ENCODE measurements at places on chromosomes 6 and 20. TPM values are rescaled to one million over a fixed set of nuclear protein-coding genes. Genes with fewer than 3 reads are reported as not detected.
A peak's percentile ranks its signal among the peaks of the same experiment; 100 is the strongest.

DNA sequence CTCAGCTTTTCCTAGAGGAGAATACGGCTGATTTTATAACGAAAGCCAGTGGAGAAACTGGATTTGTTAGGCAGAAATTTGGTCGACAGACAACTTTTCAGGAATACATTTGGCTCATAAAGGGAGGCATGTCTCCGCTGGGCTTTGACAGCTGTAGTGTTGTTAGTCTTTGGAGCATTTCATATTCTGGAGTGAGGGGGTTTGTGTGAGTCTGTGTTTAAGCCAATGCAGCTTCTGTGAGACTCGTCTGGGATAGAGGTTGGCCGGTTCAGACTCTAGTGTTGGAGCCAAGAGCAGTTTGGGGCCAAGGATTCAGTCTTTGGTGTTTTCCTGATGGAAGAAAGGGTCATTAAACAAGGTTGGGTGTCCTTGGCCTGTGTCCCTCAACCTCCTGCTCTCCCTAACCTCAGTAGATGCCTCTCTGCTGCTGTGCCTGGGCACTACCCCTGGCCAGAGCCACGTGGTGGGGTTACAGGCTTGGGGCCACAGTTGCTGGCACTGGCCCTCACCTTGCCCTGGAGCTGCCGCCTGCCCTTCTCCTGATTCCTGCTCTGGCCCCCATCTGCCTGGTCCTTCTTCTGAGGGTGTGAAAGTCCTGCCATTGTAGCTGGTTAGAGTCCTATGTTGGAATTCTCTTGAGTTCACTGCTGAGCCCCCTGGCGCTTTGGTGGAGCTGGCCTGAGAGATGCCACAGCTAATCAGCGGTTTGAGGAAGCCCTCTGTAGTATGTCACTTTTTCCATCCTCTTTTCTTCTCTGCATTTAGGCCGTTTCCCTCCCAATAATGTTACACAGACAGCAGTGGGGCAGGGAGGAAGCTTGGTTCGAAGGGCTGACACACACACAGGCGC, 6.9 kb downstream of the PTK7 start:
- peaks cover 23% of the 10 kb centered on the region for H3K4me1 ChIP-seq
- no peak overlapping the region for H3K27ac ChIP-seq
- no peak for DNase-seq
- H3K4me3 ChIP-seq, result no peak overlapping the region
- H3K36me3 ChIP-seq, result no peaks in the 10 kb centered on the region

GRCh38 chr6:64034910-64035655, 399.5 kb downstream of the PHF3 start:
- H3K4me1 ChIP-seq, result no peaks in the 10 kb centered on the region
- DNase-seq, result no peak
- no peaks in the 10 kb centered on the region for H3K27me3 ChIP-seq
- no peak overlapping the region for H3K27ac ChIP-seq
- no peaks in the 10 kb centered on the region for H3K36me3 ChIP-seq

GRCh38 chr6:140264431-140264830, 890.0 kb upstream of the CITED2 start:
- H3K36me3 ChIP-seq, result no peaks in the 10 kb centered on the region
- H3K27ac ChIP-seq, result no peak overlapping the region
- no peaks in the 10 kb centered on the region for H3K4me1 ChIP-seq
- no peak overlapping the region for H3K4me3 ChIP-seq

DNA sequence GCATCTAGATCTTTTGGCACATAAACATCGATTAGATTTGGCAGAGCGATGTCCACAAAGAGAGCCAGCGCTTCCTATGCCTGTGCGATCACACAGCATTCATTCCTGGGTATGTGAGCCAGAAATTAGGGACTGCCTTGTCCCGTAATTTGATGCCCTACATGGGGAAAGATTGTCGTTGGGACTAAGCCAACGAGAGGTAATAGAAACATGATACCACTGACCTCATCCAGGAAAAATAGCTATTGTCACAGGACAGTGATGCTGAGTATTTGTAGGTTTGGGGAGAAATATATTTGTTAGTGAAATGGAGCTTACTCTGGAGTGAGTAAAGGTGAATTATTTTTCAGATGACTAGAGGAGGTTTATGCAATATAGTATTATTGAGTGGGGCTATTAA, 154.0 kb downstream of the TSHZ2 start:
- peaks cover 13% of the 10 kb centered on the region for H3K4me1 ChIP-seq
- no peaks in the 10 kb centered on the region for H3K27me3 ChIP-seq
- H3K36me3 ChIP-seq, result no peaks in the 10 kb centered on the region
- DNase-seq, result peak; percentile 44
- H3K4me3 ChIP-seq, result no peak overlapping the region

GRCh38 chr6:89269252-89269651, 45.8 kb downstream of the GABRR2 start:
- no peaks in the 10 kb centered on the region for H3K4me1 ChIP-seq
- H3K27me3 ChIP-seq, result no peaks in the 10 kb centered on the region
- no peak overlapping the region for H3K27ac ChIP-seq
- no peak overlapping the region for H3K4me3 ChIP-seq
- DNase-seq, result no peak

GRCh38 chr6:1621070-1621701, 11.5 kb downstream of the FOXC1 start:
- H3K36me3 ChIP-seq, result no peaks in the 10 kb centered on the region
- H3K27ac ChIP-seq, result no peak overlapping the region
- H3K4me1 ChIP-seq, result peaks cover 55% of the 10 kb centered on the region

GRCh38 chr6:132964868-132965382, 150.6 kb downstream of the RPS12 start:
- no peaks in the 10 kb centered on the region for H3K27me3 ChIP-seq
- H3K4me1 ChIP-seq, result peaks cover 33% of the 10 kb centered on the region
- no peaks in the 10 kb centered on the region for H3K36me3 ChIP-seq
- no peak overlapping the region for H3K4me3 ChIP-seq
- DNase-seq, result no peak
- no peak overlapping the region for H3K27ac ChIP-seq

DNA sequence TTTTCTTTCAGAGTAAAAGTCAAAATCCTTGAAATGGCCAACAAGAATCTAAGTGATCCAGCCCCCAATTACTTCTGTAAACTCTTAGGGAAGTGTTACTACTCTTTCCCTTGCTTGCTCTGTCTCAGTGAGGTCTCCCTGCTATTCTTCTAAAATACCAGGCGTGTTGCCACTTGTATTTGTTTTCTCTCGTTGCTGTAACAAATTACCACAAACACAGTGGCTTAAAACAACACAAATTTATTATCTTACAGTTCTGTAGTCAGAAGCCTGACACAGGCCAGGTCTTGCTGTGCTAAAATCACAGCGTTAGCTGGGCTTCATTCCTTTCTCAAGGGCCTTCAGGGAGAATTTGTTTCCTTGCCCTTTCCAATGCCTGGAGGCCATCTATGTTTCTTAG, 59.9 kb downstream of the HECA start:
- DNase-seq, result no peak
- no peaks in the 10 kb centered on the region for H3K27me3 ChIP-seq
- H3K4me3 ChIP-seq, result no peak overlapping the region
- no peak overlapping the region for H3K27ac ChIP-seq

GRCh38 chr6:125008261-125008703, 46.0 kb downstream of the RNF217 start:
- no peak overlapping the region for H3K27ac ChIP-seq
- no peaks in the 10 kb centered on the region for H3K4me1 ChIP-seq
- no peaks in the 10 kb centered on the region for H3K36me3 ChIP-seq

KCNK16 gene
- total RNA-seq, result not detected

PRKN gene
- 0.39 TPM for total RNA-seq

SOD2 gene
- 73.0 TPM for total RNA-seq

CGAS gene
- 14.8 TPM for total RNA-seq

PRICKLE4 gene
- total RNA-seq, result 0.66 TPM
